GM18507 (cell line): ENCODE measurements at places on chromosomes 12 and 14.

DNA sequence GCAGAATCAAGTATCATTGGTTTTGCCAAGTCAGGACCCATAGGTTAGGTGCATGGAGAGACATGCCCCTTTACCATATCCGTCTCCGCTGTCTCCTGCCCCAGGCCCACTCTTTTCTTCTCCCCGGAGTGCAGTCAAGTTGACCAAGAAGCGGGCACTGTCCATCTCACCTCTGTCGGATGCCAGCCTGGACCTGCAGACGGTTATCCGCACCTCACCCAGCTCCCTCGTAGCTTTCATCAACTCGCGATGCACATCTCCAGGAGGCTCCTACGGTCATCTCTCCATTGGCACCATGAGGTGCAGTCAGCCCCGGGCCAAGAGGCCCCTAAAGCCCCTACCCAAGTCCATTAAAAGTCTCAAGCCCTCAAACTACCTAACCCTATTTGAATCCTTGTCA, 5.0 kb downstream of the GLI1 start:
- DNase-seq: no peak

- DNase-seq: peak; percentile 15
Observed at GRCh38 chr12:92403210-92404175, 257.8 kb upstream of the BTG1 start.

- DNase-seq: no peak
Observed at GRCh38 chr12:110733089-110733715, 9.5 kb downstream of the PPP1CC start.

GRCh38 chr12:6279256-6279628, 31.2 kb upstream of the PLEKHG6 start:
- no peak for DNase-seq

DNA sequence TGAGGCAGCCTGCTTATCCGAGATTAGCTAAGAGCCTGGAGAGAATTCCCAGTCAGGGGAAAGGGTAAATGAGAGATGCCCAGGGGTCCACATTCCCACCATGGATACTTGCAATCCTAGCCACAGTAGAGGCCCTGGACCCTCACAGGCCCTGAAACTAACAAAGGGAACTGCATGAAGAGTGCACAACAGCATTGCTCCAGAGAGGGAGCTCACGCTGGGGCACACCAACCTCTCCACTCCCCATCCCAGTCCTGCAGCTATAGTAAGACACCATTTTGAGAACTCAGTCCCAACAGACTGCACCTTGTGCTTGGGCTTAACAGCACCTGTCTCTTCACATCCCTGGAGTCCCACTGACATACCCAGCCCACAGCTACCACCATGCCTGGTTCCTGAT, 30.5 kb downstream of the CEP83 start:
- DNase-seq: no peak

- peak; percentile 60 for DNase-seq
Observed at GRCh38 chr14:100239840-100240667, 1.1 kb downstream of the YY1 start.

DNA sequence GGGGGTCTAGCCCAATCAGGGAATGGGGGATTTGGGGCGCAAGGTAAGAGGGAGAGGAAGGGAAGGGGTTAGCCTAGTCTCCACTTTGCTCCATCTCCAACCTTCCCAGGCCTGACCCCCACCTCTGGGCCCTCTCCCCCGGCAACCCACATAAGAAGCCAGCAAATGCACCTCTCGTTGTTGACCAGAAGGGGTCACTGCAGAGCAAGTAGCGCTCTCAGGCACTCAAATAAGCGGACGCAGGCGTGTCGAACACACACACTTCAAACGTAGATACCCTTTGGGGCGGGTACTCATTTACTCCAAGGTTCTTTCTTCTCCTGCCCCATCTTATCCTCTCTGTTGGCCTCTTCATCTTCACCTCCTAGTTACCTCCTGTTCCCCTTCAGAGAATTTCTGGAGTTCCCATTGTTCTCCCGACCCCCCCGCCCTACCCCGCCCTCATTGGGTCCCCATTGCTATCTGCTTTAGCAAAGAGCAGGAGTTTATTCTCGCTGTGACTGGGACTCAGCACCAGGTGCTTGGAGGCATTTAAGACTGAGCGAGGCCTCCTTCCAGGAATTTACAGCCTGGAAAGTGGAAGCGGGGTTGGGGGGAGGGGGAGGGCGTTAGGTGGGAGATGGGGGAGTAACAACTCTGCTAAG, 1.5 kb upstream of the SRRM4 start:
- peak; percentile 25 for DNase-seq

GRCh38 chr12:115335594-115335993, 651.6 kb upstream of the TBX3 start:
- no peak for DNase-seq

DNA sequence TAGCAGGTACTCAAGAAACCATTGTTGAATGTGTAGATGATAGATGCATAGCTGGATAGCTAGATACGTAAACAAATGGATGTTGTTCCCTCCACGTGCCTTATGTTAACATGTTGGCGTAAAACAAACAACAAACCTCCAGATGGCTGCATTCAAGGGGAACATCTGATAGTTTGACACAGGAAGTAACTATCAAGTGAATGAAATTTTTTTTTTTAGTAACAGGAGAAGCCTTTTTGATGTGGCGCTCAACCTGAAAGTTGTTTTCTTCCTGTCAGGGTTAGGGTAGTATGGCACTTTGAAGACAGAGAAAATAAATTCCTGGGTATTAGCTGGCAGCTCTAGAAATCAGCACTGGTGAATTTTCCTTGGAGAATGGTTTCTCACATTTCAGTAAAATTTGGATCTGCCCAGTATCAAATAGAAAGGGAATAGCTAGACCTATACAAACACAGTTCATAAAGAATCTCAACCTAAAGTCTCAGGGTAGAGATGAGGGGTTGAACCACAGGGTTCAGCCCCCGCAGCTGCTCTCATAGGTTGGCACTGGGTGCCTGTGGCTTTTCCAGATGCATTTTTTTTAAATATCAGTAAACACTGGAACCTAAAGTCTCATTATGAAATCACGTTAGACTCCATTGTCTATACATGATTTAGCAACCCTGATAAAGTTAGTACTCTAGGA, 18.8 kb upstream of the RAP1B start:
- no peak for DNase-seq

DNA sequence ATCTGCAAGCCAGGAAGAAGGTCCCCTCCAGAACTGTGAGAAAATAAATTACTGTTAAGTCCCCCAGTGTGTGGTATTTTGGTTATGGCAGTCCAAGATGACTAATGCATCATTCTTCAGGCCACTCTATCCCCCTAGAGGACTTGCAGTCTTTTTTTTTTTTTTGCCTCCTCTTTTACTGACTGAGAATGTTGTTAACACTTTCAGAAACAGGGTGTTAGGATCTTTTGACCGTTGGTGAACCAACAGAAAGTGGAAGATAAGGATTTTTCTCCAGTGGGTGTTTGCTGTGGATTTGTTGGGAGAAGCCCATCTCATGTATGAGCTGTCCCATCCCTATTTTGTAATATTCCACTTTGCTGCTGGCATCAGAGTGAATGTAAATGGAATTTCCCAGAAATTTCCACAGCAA, 37.8 kb downstream of the MARK3 start:
- DNase-seq: no peak

DNA sequence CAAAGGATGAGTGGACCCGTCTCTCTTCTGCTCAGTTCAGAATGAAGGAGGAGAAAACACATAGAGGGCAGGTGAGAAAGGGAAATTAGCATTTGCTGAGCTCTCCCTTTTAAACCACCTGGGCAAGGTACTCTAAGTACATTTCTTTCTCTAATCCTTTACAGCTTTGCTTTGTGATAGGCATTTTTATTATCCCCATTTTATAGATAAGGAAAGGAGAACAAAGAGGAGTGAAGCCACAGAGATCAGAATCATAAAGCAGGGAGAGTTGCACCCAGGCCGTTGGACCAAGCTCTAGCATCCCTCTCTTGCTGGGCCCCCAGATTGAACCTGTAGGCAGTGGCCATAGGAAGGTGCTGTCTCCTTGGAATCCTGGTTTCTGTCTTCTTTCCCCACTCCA, 47.0 kb downstream of the VCPKMT start:
- no peak for DNase-seq

- DNase-seq: no peak
Observed at GRCh38 chr12:67436230-67436629, 167.1 kb downstream of the CAND1 start.

GRCh38 chr14:92461891-92462290, 51.7 kb upstream of the RIN3 start:
- DNase-seq: no peak

DNA sequence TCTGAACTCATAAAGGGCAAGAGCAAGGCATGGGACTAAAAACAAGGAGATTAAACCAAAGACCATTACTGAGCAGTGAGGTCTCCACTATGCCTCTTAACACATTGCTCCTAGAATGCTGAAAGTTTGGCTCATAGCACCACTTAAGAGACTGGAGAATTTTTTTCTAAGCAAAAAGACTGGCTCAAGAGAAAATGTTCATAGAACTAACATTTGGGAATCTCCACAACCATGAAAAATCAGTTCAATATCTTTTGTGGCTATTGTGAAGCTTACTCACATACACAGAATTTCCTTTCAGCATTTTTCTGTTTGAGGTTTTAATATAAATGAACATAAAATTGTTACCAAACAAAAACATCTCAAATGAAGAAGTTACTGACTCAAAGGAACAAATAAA, 255.8 kb downstream of the CCDC91 start:
- no peak for DNase-seq

DNA sequence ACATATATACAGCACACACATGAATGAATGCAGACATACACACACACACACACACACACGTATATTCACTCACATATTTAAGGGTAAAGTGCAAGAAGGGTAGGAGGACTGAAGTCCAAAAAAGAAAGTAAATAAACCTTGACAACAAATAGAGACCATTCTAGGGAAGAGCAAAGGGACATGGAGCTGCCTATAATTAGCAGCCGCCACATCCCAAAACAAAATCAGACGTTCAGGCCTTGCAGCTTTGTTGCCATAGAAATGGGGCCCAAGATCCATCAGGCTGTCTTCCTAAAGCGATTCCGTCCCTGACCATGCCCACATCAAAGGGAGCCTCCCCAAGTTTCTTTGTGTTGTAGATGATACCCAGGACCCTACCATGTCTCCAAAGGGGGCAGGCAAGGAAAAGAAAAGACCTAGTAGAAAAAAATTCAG, 703.5 kb upstream of the TBX3 start:
- DNase-seq: no peak
